Stimulated activated CD4-positive, alpha-beta T cell treated with anti-CD3 and anti-CD28 coated beads, TNF-alpha, amount 100 ng/mL, for 24 hours (primary cell): ENCODE measurements at places on chromosomes 5 and 9.
A peak's percentile ranks its signal among the peaks of the same experiment; 100 is the strongest.

DNA sequence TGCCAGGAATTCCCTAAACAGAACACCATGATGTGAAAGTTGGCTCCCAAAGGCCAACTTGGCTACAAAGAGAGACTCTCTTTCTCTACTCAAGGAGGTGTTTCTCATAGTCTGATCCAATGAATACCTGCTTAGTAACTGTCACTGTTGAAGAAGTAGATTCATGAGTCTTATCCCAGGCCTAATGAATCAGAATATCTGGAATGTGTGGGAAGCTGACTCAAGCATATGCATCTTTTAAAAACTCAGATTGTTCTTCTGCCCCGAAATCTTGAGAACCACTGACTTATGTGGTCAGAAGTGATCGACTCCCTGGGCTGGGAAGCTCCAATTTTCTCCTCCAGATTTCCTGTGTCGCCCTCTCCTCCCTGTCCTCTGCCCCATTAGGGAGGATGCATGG lies 345.6 kb downstream of the PLK2 start:
- no peak for DNase-seq

GRCh38 chr5:92653730-92654461 lies 927.1 kb downstream of the NR2F1-AS1 start:
- DNase-seq: no peak

GRCh38 chr5:153372425-153373129 lies 117.9 kb upstream of the GRIA1 start:
- no peak for DNase-seq

DNA sequence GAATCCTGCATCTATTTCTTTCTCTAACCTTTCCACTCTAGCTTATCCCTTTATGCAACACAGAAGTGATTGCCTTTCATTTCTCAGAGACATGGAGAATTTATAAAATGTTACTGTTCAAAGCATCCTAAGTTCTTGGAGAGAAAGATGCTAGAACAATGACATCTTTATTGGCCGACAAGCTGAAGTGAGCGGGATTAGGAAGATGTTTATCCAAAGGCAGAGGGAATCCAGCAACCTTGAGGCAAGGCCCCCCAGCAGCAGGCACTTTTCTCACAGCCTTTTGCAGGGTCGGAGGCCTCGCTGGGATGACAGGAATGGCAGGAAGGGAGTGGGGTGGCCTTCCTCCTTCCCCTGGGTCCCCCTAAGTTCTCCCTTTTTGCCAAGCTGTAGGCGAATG lies 204.8 kb downstream of the GAPVD1 start:
- DNase-seq: no peak

GRCh38 chr9:72140586-72140985 lies 8.7 kb upstream of the GDA start:
- DNase-seq: no peak

- DNase-seq: no peak
These were observed 70.3 kb downstream of the DAB2IP start for GRCh38 chr9:121721770-121722169.

DNA sequence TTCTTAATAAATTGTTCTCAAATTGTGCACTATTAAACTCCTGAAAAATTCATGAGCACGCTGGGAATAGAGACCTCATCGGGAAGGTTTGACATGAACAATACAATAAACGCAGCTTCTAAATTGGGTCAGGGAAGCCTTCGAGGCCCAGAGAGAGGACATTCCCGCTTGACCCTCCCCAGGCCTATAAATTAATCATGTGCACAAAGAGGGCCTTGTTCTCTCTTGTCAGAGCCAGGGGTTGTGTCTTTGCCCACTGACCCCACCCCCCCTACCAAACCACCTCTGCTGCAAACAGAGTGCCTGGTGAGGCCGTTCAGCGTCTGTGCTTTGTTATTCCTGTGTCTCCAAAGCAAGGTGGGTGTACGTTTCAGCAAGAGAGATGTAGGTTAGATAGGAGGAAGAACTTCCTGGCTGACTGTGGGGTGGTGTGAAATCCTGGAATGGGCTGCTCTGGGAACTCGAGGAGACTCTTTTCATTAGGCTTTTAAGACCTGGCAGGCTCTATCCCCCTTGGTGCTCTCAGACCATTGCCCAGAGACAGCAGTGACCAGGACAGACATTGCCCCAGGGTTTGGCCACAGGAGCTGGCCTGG lies 18.2 kb upstream of the DAB2IP start:
- no peak for DNase-seq

GRCh38 chr5:132427281-132428146 lies 58.0 kb downstream of the SLC22A5 start:
- peak; percentile 42 for DNase-seq

DNA sequence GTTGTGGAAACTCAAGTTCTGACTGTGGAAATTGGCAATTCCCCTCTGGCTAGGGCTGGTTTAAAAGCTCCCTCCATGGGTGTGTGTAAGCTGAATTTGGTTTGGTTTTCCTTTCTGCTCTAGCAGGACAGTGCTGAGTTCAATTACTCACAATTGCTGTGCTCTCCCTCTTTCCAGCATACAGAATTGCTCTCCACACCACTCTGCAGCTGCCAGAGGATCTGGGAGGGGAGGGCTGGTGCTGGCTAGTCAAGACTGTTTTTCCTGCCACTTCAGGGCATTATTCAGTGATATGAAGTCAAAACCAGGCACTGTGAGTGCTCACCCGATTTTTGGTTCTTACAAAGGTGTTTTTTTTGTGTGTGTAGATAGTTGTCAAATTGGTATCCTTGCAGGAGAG lies 336.9 kb upstream of the SLC24A2 start:
- no peak for DNase-seq

GRCh38 chr5:175593794-175594193 lies 64.1 kb upstream of the HRH2 start:
- no peak for DNase-seq

DNA sequence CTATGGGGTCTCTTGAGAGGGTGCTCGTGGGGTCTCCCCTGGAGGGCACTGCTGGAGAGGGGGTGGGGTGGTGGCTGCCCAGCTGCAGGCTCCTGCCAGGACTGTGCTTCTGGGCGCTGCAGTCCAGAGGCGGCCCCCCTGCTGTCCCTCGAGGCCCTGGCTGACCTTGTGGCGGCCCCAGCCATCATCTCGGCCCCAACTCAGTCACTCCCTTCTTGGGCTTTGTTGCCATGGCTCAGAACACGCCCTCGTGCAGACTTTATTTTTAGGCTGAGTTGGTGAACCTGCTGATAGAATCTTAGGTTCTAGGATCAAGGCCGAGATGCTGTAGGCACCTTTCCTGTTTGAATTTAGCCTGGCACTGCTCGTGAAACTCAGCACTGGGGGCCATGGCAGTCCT lies 22.8 kb downstream of the FBXW5 start:
- no peak for DNase-seq

DNA sequence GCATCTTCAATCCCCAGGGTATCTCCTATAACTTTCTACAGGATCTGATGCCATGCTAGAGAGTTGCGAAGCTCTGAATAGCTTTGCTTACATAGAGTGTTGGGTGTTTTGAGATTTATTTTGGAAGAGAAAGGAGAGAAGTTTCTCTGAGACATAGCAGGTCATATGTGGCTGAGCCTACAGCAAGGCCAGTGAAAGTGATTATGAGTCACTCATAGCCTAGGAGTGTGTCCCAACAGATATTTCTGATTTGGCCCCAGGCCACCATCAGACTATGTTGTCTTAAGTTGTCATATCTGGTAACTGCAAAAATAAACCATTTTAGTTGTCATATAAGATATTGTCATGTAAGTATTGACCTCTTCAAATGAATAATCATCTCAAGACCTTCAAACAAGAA lies 132.0 kb upstream of the RAI14 start:
- DNase-seq: no peak

- no peak for DNase-seq
These were observed 98.2 kb upstream of the RASA1 start for GRCh38 chr5:87169300-87169991.

DNA sequence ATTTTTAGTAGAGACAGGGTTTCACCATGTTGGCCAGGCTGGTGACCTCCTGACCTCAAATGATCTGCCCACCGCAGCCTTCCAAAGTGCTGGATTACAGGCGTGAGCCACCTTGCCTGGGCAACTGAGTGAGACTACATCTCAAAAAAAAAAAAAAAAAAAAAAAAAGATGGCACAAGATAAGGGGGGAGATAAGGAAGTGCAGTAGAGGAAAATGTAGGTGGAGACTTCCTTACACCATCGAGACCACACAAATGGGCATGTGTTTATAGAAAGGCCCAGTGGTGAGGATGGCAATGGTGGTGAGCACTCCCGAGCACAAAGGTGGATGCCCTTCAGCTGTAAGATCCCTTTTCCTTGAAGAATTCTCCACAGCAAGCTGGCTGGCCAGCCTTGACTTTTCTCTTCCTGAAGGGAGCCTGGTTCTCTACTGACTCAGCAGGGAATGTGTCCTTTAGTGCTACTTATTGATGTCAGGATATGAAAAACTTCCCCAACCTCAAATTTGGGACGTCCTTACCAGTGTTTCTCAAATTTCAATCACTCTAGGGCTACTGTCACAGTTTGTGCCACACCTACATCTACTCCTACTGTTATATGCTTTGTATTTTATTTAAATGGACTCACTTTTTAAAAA lies 28.2 kb downstream of the ERGIC1 start:
- DNase-seq: no peak

- DNase-seq: no peak
These were observed 387.0 kb upstream of the RFX3 start for GRCh38 chr9:3912817-3913216.

DNA sequence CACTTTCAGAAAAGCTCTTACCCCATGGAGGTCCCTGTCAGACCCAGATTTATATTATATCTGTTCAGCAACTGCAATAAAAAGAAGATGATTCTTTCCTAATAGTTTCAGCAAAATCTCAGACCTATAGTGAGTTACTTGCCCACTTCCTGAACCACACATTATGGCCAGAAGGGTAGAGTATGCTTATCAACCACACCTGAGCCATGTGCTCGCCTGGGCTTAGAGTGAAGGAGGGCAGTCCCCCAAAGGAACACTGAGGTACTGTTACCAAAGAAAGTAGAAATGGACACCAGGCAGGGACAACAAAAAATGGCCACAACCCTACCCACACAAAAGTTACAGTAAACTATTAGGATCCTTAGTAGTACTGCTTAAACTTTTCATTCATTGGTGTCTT lies 128.7 kb downstream of the ZNF608 start:
- DNase-seq: no peak

DNA sequence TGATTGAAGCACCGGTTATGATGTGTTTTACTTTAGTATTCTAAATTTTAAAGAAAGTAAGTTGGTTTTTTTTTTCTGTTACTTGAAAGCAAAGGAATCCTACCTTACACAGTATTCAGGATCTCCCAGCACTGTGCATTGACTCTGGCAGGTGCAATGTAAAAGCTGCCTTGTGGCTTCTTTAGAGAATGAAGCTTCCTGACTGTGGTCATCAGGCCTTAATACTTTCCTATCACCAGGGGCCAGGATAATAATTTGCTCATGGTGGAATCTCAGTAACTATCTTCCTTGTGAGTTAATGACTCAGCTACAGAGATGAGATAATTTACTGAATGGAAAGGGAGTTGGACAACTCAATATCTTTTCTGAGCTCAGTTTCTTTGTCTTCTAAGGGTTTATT lies 435.5 kb upstream of the ZNF608 start:
- DNase-seq: no peak

GRCh38 chr5:61120534-61120933 lies 41.7 kb downstream of the SMIM15 start:
- no peak for DNase-seq

- DNase-seq: no peak
These were observed 283.4 kb downstream of the PRELID2 start for GRCh38 chr5:145551714-145552113.

- no peak for DNase-seq
These were observed 9.4 kb upstream of the SPATA31D1 start for GRCh38 chr9:81979196-81979595.

GRCh38 chr5:15388866-15389265 lies 111.1 kb upstream of the FBXL7 start:
- DNase-seq: no peak

DNA sequence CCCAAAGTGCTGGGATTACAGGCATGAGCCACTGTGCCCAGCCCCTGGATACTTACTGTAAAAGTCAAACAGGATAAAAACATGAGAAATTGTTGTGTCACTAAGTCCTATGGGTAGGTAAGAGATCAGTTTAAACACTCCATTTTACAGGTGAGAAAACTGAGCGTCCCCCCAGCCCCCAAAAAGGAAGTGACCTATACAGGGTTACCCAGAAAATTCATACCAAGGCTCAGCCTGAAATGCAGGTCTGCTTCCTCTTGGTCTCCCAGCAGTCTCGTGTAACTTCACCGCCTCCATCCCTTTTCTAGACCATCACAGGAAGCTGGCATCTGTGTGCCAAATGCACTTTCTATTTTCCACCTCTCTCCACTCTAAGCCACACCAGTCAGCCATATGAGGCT lies 57.2 kb downstream of the TMOD1 start:
- DNase-seq: no peak

- no peak for DNase-seq
These were observed 189.7 kb upstream of the TLE4 start for GRCh38 chr9:79382044-79382443.

DNA sequence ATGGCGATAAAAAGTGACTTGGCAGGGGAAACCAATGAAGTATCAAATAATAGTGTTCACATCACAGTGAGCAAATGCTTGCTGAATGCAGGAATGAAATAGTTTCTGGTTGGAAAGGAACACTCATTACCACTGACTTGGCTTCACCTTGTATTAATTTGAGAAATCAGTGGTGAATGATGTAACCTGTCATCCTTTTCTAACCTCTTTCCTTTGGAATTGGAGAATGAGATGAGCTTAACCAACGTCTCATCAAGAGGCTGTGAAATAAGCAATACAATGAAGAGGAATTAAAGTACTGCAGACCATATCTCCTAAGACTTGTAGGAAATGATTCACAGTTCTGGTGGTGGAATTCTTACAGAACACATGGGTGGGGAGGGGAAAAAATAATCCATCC lies 192.2 kb downstream of the DMAC1 start:
- no peak for DNase-seq

GRCh38 chr9:112789891-112790774 lies 39.6 kb downstream of the SNX30 start:
- DNase-seq: no peak

- no peak for DNase-seq
These were observed 112.8 kb upstream of the SAP30L start for GRCh38 chr5:154333016-154333415.

DNA sequence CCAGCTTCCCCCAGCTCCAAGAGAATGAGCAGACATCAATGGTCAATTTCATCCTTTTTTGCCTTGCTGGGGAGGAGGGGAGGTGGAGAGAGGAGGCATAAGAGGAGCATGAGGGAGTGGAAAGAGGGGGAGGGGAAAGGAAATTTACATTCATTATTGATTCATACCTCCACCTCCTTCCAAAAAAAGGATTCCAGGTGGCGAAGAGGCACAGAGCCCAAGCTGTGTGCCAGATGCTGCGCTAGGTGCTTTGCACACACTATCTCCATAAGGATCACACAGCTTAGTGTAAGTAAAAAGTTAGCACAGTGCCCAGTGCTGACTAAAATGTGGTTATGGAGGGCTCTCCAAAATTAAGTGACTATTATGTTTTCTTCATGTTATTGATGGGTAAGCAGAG lies 11.0 kb downstream of the ASTN2 start:
- DNase-seq: no peak

- DNase-seq: no peak
These were observed 1.8 kb upstream of the LNPEP start for GRCh38 chr5:96933764-96934707.
